T-helper 17 cell (primary cell): ENCODE measurements at places on chromosomes 2 and 18. TPM values are rescaled to one million over a fixed set of nuclear protein-coding genes. Genes with fewer than 3 reads are reported as not detected.

The HOXD3 gene
- not detected for total RNA-seq

The GAREM2 gene
- 6.5 TPM for total RNA-seq

DNA sequence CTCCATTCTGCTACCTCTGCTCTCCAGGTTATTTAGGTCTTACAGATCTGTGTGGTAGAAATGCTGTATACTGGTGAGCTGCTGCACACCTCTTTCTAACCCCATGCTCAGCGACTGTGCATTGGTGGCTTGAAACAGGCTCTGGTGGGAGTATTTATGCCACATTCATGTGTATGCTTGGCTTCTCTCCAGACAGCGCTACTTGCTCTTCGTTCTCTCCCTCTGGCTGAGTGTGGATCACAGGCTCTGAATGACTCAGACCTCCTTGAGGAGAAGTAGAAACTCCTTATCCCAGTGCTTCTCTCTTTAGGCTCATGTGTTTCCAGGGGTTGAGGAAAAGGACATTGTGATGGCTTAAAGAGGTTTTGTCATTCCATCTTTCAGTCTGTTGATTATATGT is 54.9 kb downstream of the FHOD3 start:
- DNase-seq: no peak

The TYMS gene
- total RNA-seq: 0.60 TPM

The PLCL1 gene
- total RNA-seq: 24.9 TPM

DNA sequence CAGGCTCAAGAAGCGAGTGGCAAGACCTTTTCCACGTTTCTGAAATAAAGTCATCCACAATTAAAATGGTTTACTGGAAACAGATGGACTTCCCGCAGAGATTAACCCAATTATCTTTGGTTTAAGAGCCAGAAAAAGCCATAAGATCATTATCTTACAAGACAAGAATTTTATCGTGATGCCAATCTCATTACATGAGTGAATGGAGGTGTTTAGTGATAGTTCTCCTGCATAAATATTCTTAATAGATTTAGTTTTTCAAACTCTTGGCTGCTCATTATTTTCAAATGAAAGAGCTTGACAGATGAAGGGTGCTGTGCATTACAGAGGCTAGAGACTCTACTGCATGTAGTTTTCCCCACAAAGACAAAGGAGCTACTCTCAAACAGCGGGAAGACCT is 1028.4 kb upstream of the PIK3C3 start:
- DNase-seq: no peak
